ENCODE measurements at places on chromosomes 6 and 20. TPM values are rescaled to one million over a fixed set of nuclear protein-coding genes. Genes with fewer than 3 reads are reported as not detected.

GRCh38 chr6:42045538-42046460 lies 4.5 kb upstream of the TAF8 start:
- no peaks in the 10 kb centered on the region for H3K27me3 ChIP-seq
- DNase-seq = peak; percentile 98
- peak overlapping the region; percentile 95 for H3K27ac ChIP-seq
- peak overlapping the region; percentile 80 for H3K4me3 ChIP-seq

DNA sequence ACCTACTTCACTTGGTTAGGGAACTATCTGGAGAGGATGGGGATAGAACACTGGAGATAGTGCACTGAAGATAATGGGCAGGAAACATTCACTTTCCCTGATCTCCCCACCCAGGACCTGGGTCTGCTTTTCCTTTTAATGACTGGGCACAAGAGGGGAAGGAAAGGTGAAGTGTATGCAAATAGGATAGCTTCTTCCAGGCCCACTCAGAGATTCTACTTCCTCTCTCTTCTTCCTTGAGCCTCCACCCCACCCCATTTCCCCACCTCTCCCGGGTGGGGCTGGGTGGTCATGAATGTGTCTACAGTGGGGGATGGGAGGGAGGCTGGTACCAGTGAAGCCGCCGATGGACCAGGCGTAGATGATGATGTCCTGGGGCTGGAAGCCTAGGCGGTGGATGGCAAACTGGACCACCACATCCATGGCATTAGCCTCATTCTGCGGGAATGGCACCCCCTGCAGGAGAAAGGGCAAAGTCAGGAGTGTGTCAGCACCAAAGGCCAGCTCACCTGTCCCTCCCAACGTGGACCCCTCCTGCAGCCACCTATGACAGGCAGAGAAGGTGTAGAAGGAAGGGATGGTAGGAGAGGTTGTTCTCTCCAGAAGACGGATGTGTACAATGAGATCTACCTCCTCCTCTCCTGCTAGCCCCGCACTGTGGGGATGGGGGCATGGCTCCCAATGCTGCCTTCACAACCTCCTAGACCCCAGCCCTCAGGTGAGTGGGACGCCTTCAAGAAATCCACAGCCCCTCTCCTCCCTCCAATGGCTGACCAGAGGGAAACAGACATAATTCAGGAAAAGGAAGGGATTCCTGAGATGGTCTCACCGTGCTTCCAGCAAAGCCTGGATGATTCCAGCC lies 8.6 kb upstream of the LY6G5C start:
- H3K4me1 ChIP-seq = no peaks in the 10 kb centered on the region
- no peak overlapping the region for H3K4me3 ChIP-seq
- H3K27ac ChIP-seq = no peak overlapping the region
- no peaks in the 10 kb centered on the region for H3K27me3 ChIP-seq

DNA sequence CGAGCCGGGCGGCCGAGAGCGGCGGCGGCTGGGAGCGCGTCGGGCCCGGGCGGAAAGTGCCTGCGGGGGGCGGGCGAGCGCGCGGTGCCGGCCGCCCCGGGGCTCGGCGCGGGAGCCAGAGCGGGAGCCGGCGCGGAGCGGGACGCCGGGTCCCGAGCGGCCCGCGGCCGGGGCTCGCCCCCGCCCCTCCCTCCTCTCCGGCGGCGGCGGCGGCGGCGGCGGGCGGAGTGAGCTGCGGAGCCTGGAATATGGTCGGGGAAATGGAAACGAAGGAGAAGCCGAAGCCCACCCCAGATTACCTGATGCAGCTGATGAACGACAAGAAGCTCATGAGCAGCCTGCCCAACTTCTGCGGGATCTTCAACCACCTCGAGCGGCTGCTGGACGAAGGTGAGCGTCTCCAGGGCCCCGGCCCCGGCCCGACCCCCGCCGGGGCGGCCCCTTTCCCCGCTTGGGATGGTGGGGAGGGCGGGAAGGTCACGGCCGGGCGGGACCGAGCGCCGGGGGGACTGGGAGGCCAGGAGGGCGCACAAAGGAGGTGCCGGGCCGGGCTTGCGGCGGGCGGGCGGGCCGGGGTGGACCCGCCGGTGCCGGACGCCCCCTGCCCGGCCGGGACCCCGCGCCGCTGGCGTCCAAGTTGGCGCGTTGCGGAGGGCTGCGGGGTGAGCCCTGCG lies 565 bp downstream of the QKI start:
- H3K27me3 ChIP-seq = no peaks in the 10 kb centered on the region
- H3K27ac ChIP-seq = peak overlapping the region; percentile 98
- H3K36me3 ChIP-seq = no peaks in the 10 kb centered on the region
- no peak for DNase-seq
- peak overlapping the region; percentile 88 for H3K4me3 ChIP-seq

- no peaks in the 10 kb centered on the region for H3K27me3 ChIP-seq
- no peak overlapping the region for H3K4me3 ChIP-seq
- DNase-seq = no peak
Measured at GRCh38 chr6:87366072-87366827, 21.6 kb downstream of the C6orf163 start.

DNA sequence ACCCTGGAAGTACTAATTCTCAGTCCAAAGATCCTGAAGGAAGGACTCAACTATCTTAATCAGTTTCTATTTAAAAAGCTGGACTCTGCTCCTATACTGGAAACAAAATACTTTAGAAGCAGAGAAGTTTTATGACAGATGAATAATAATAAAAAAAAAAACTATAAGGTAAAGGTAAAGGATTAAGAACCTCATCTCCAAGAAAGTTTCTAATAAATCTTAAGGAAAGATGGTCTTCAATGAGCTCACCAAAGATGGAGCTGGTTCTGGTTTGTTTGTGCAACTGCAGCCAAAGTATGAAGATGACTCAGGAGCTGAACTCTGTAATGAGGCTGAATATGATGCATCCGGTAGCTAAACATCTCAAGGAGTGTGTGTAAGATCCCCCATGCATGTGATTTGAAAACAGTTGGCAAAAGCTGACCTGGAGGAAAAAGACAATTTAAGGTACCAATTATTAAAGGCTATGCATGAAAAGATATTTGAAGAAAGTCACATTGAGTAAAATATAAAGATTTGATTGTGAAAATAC lies 25.2 kb downstream of the MED23 start:
- no peaks in the 10 kb centered on the region for H3K4me1 ChIP-seq
- no peaks in the 10 kb centered on the region for H3K36me3 ChIP-seq
- H3K27ac ChIP-seq = no peak overlapping the region

DNA sequence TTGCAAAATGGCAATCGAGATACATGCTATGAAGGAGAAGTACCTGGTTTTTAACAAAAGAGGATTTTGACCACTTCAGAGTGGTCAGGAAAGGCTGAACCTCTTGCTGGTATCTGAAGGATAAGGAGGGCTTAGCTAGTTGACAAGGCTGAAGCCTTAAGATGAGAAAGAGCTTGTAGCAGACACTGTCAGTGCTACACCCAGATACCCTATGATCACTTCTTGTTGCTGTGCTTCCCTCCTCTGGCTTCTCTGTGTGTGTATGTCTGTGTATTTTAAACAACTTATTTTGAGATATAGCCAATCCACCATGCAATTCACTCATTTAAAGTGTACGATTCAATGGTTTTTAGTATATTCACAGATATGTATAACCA lies 38.9 kb upstream of the TGM2 start:
- DNase-seq = no peak
- no peaks in the 10 kb centered on the region for H3K27me3 ChIP-seq
- no peak overlapping the region for H3K27ac ChIP-seq
- no peaks in the 10 kb centered on the region for H3K36me3 ChIP-seq
- no peaks in the 10 kb centered on the region for H3K4me1 ChIP-seq

GRCh38 chr6:70118670-70119069 lies 184.2 kb downstream of the COL9A1 start:
- no peaks in the 10 kb centered on the region for H3K4me1 ChIP-seq
- no peak overlapping the region for H3K27ac ChIP-seq
- H3K27me3 ChIP-seq = no peaks in the 10 kb centered on the region
- no peak for DNase-seq
- no peaks in the 10 kb centered on the region for H3K36me3 ChIP-seq
- no peak overlapping the region for H3K4me3 ChIP-seq

TFAP2C gene
- total RNA-seq = 20.6 TPM

ADGRG6 gene
- 22.6 TPM for total RNA-seq

Data from vagina (tissue), 2 donors.